ENCODE measurements at places on chromosomes 16 and 17.

- no peak for DNase-seq
Measured at GRCh38 chr17:16428098-16428882, 12.9 kb downstream of the TRPV2 start.

- DNase-seq, result peak; percentile 64
Measured at GRCh38 chr16:56332464-56333079, 92.8 kb downstream of the AMFR start.

DNA sequence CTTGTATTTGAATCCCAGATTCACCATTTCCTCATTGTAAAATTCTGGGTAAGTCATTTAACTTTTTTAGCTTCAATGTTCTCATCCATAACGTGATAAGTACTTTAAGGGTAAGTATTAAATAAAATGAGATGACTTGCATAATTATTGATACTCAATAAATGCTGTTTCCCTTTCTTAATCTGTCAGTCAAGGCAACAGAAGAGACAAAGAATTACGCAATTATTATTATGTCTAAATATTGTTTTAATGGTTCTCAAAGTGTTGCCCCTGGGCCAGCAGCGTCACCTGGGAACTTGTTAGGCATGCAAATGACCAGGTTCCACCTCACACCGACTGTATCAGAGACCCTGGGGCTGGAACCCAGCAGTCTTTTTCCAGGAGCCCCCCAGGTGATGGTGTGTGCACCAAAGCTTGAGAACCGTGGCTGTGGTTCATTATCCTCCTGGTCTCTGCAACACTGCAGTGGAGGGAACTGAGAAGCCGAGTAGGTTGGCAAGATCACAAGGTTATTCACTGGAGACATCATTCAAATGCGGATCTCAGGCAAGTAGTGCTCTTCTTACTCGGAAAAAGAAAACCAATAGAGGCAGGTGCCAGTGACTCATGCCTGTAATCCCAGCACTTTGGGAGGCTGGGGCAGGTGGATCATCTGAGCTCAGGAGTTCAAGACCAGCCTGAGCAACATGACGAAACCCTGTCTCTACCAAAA, 43.5 kb downstream of the LYRM9 start:
- DNase-seq, result no peak

GRCh38 chr16:65658787-65659220, 536.9 kb upstream of the CDH11 start:
- no peak for DNase-seq

DNA sequence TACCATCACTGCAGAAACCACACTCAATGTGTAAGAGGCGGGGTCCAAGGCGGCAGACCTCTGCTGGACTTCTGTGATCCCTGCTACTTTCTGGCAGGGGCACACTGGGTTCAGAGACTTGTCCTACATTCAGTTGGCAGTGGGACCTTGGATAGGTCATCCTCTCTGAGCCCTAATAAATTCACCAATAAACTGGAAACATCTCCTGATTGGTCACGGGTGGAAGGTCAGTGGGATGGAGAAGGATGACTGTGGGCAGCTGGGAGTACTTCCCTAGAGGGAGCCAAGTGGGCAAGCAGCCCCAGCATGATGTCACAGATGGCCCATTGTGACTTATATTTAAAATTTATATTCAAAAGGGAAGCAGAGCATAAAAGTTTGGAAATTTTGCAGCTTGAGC, 49.7 kb downstream of the RNF112 start:
- DNase-seq, result no peak

- no peak for DNase-seq
Measured at GRCh38 chr17:63792055-63792729, 18.2 kb downstream of the DDX42 start.
